ENCODE measurements at places on chromosomes 6 and 20. TPM values are rescaled to one million over a fixed set of nuclear protein-coding genes. Genes with fewer than 3 reads are reported as not detected.

- DNase-seq: no peak
Measured at GRCh38 chr20:53691060-53691810, 97.6 kb upstream of the ZNF217 start.

Gene TRAPPC3L
- total RNA-seq: not detected

GRCh38 chr6:43308101-43308989 lies at the start of gene CRIP3:
TSS of gene CRIP3 (minus strand) at chr6:43308826. CDS start at chr6:43308792, 34 bp downstream.
- peak; percentile 63 for DNase-seq

Gene SPEF1
- not detected for total RNA-seq

- DNase-seq: no peak
Measured at GRCh38 chr6:143298071-143298470, 152.4 kb downstream of the ADAT2 start.

Gene HMGN3
- total RNA-seq: 40.5 TPM

Gene DLGAP4
- total RNA-seq: 50.2 TPM

All from CD4-positive, alpha-beta memory T cell (primary cell).